Kidney glomerular epithelial cell (primary cell): ENCODE measurements at places on chromosomes 7 and 10.

DNA sequence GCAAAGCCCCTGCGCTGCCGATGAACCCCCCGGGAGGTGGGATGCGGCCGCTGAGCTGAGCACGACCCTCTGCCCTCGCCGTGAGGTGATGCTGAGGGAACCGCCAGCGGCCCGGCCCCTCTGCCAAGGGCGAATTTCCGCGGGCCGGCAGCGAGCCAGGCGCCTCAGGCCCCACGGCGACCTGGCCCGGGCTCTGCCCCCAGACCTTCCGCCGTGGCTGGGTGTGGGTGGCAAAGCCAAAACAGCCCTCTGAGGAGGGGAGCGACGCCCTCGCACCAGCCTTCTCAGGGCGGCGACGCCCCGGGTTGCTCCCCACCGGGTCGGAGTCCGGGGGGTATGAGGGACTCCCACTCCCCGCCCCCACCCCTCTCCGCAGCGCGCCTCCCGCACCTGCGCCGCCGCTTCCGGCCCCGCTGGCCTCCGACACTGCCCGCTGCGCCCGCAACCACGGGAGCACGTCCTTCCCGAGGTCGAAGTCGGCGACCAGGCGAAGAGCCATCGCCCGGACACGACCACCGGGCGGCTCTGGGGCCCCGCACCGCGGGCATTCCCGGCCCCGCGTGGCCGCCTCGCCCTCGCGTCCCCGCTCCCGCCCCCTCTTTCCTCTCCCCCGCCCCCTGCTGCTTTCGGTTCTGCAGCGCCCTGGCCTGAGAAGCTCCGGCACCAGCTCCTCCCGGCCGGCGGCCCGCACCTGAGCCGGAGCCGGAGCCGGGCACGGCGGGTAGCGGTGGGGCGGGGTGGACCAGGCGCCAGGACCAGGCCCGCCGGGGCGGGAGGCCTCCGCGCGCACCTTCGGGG lies at the start of gene GSAP:
Gene GSAP, minus strand, starts transcription at position 527 of the 798 bp plus-strand sequence. Its CDS starts 28 bp downstream, at position 499.
- no peak for DNase-seq

DNA sequence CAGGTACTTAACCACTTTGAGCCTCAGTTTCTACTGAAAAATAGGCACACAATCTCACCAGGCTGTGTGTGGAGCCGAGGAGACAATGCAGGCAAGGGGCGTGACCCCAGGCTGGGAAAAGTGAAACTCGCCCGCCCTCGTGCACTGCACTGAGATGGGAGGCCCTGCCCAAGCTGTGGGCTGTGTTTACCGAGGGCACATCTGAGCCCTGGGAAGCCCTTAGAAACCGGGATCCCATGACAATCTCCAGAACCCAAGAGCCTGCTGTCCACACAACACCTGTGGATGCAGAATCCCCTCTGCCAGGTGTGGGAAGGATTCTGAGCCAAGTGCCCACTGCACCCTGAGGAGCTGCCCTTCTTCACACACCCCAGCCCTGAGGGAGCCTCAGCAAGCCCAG lies 198.3 kb downstream of the GRID1 start:
- no peak for DNase-seq

- DNase-seq: no peak
These were observed 154.4 kb downstream of the VTI1A start for GRCh38 chr10:112601214-112602090.

- no peak for DNase-seq
These were observed 168.5 kb downstream of the LCOR start for GRCh38 chr10:97000487-97001182.
